ENCODE measurements at places on chromosomes 1 and 21.

DNA sequence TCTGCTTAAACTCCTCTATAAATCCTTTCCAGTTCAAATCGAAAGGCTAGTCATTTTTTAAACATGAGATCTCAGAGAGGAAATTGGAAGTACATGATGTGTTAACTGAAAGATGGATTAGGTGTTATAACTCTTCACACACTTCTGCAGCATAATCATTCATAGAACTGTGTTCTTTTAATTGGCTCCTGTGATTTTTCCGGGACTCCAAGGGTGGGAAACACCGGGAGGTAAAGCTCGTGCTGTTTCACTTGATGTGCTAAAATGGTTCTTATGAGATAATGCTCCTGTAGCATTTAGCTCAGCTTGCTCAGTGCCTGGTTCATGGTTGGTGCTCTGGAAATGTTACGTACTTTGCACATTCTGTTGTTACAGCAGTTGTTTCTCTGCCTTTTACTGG, 40.2 kb downstream of the CC2D1B start:
- DNase-seq, result no peak

DNA sequence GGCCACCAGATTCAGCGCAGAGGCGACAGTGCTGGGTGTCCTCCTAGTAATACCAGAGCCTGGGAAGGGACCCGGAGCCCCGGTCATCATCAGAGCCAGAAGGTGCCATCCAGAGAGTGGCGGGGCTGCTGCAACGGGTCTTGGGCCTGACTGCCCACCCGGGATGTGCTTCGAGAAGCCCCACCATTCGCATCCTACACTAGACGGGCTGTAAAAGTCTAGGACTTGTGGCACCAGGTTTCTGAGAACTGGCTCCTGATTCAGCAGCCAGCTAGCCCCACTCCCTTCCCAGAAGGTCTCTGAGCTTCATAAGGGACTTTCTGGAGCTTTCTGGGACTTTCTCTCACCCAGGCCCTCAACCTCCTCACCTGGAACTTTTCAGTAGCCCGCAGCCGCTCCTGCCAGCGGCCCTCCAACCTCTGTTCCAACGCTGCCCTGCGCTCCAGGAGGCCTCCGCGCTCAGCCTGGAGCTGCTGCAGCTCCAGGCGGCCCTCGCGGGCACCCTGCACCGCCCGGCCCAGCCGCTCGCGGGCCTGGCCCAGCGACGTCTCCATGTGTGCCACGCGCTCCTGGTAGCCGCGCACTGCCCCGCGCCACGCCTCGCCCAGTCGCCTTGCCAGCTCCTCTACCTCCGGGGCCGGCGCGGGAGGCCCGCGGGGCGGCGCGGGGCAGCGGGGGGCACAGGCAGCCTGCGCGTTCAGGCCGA, 940 bp downstream of the NES start:
- DNase-seq, result no peak

DNA sequence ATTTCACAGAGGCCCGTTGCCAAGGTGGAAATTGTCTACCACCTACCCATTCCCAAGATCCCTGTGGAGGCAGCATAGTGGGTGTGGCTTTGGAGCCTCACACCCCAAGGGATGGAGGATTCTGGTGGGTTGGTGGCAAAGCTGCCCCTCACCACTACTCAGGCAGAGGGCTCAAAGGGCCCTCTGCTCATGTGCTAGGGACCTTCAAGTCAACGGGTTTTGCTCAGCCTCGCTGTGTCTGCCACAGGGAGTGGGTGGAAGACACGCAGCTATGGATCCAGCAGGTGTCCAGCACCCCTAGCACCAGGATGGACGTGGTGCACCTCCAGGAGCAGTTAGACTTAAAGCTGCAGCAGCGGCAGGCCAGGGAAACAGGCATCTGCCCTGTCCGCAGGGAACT, 2.3 kb downstream of the DNALI1 start:
- no peak for DNase-seq

DNA sequence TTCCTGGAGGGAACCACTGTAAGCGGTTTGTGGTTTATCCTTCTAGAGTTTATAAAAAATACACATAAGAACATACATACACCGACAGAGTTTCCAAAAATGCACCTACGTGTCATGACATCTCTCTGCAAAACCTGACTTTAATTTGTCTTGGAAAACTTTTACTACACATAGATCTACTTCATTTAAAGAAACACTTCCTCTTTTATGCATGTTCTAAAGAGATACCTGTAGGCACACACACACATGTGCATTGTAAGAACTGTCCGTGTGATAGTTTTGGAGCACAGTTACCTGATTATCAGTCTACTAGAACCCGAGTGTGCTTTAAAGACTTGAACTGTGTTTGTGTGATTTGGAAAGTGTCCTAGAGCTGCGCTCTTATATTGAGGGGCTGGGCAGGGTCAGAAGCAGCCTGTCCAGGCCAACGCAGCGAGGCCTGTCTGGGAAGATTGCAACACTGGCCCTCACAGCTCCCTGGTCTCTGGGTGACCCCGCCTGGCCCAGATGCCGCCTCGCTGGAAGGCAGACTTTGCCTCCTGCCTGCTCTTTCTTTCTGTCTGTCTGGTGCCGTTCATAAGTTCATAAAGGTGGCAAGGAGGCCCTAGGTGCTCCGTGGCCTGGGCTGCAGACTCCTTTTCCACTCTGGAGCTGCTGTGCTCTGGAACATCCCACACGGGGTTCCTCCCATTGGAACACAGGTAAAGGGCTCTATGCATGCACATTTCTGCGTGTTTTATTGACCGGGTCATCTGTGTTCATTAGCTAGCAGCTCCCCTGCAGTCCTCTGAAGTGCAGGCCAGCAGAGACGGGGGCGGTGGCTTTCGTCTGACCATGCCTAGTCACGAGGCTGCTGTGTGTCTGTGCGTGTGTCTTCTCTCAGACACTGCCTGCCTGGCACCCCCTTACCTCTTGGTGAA, 46.3 kb downstream of the AGPAT3 start:
- no peak for DNase-seq

DNA sequence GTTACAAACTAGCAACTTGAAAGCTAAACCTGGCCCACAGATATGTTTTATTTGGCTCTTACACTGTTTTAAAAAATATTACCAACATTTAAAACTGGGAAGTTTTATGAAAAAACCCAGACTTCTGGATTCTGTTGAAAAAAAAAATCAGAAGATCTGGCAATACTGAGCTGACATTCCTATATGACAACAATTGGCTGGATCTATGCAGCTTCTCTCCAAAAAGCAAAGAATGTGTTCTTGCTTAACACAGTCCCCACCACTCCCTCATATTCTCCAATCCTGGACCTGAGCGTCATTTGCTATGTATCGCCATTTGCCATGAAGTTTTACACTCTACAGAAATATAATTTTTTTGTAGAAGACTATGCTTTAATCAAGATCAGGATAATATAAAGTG, 859.6 kb downstream of the LTN1 start:
- DNase-seq, result peak; percentile 11

DNA sequence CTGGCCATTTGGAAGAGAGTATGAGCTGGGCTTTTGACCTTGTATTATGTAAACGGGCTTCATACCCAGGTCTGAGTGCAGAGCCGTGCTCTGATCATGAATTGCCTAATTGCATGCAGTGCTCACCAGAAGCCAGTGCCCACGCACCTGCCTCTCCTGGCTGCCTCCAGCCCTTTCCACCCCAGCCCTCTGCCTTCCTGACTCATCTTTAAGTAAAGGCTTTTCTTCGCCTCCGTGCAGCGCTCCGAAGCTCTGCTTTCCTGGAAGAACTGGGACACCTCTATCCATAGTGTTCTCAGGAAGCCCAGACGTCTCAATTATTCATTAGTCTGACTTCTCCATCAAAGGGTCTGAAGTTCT, 413.7 kb downstream of the PTPRU start:
- no peak for DNase-seq

DNA sequence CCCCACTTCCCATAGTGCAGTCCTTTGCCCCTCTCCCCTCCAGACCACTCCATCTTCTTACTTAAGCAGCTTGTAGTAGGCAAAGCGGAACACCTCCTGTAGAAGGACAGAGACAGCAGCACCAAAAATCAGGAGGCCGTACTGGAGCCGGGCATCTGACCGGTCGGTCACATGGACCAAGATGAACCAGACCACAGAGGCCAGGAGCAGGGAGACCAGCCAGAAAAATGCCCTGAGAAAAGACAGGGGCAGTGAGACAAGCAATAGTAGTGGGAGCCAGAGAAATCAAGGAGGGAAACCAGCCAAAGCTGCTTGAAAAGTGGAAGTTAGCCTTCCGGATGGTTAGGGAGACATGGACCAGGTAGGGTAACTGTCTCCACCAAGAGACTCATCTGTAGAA, 920 bp downstream of the APH1A start:
- peak; percentile 19 for DNase-seq

DNA sequence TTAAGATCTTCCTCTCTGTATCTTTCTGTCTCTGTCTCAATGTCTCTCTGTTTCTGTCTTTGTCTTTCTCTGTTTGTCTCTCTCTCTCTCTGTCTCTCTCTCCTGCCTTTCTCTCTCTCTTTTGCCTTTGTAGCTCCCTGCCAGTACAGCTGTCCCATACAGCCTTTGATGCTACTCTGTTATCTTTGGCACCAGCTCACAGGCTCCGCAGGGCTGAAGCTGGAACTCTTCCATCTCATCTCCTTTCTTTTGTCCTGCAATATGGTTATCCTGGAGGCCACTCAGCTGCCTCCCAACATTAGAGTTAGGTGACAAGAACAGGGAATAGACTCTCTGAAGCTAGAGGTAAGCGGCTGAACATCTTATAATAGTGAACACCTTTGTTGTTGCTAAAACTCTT, 354.3 kb upstream of the NEGR1 start:
- DNase-seq, result no peak

GRCh38 chr1:180571832-180572636, 13.3 kb downstream of the OVAAL start:
- DNase-seq, result no peak

- DNase-seq, result no peak
Observed at GRCh38 chr1:160624464-160624863, 22.4 kb downstream of the SLAMF1 start.

- no peak for DNase-seq
Observed at GRCh38 chr1:6077919-6078318, 32.2 kb downstream of the KCNAB2 start.

- no peak for DNase-seq
Observed at GRCh38 chr1:81327103-81327710, 473.5 kb upstream of the ADGRL2 start.

DNA sequence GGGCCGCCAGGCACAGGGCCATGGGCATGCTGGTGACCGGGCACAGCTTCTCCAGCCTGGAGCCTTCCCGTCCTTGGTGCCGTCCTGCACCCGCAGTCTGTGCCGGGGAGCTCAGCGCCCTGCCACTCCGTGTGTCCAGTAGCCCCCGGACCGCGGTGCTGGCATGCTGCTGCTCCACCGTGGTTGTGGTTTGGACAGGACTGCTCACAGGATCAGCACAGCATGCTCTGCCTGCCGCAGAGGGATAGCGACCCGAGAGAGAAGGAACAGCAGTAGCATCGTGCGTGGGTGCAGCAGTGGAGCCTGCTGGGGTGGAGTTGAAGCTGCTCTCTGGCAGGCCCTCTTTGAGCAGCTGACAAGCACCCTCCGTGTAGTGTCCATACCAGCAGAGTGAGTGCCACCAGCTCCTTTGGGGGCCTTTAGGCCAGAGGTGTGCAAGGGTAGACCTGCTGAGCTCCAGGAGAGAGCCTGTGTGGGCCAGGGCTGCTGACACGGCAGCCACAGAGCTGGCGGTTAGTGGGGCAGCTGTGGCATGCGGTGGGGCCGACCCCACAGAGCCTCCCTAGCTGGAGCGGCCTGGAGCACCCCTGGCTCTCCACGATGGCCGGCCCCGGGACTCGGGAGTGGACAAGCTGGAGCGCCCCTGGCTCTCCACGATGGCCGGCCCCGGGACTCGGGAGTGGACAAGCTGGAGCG, 6.4 kb upstream of the PCBP3 start:
- no peak for DNase-seq

GRCh38 chr1:54254055-54254454, 54.1 kb downstream of the MRPL37 start:
- no peak for DNase-seq

- peak; percentile 48 for DNase-seq
Observed at GRCh38 chr1:221994274-221994698, 252.4 kb upstream of the DUSP10 start.

GRCh38 chr1:55347866-55348265, 132.7 kb upstream of the USP24 start:
- no peak for DNase-seq

GRCh38 chr1:47941609-47942239, 55.5 kb downstream of the TRABD2B start:
- DNase-seq, result no peak

DNA sequence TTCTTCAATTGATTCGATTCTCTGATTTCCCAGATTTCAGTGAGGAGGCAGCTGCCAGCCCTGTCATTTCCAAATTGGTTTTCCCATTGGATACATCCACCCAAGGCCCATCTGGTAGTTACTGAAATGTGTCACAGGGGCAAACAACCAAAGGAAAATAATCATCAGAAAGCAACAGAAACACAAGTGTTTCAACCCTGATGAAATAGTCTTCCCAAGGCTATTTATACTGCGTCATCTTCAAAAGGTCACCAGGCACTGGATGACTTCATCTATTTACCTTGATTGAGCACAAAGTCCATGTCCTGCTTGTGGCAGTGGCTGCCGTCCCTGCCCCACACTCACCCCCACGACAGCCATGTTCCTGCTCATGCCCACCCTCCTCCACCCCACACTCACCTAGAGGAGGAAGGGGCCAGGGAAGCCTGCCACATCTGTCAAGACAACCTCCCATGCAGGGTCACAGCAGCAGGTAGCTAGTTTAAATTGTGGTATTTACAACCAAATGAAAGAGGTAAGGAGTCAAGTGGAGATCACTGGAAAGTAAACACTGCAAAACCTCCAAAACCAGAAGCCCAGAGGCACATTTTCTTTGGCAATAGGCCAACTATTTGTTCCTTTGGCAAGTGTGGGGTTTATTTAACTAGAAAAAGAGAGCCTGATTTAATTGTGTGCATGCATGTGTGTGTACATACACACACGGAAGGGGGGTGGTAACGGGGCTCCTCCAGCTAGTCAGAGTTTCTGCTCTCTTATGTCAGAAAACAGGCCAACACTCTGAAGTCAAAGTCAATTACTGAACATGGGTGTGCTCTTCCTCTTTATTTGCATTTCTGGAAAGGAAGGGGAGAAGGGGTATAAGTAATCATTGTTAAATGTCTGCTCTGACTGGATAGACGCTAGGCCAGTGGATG, 49.5 kb upstream of the RAB4A start:
- DNase-seq, result no peak

- DNase-seq, result no peak
Observed at GRCh38 chr1:42961312-42962091, 2.8 kb upstream of the SLC2A1 start.

DNA sequence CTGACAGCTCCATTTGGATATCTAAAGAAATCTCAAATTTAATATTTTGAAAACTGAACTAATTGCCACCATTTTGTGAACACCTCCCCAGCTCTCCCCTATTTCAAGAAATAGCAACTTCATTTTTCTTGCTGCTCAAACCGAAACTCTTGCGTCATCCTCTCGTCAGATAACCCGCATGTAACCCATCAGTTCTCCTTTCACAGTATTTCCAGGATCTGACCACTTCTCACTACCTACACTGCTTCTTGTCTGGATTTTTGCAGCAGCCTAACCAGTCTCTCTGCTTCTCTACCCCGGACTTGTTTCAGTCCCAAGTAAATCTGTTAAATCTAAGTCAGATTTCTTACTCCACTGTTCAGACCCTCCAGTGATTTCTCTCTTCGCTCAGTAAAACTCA, 75.6 kb downstream of the MTR start:
- DNase-seq, result no peak

- DNase-seq, result peak; percentile 73
Observed at GRCh38 chr1:171141688-171142415, 43.2 kb upstream of the FMO2 start.

Data from AG20443 (cell line).